Panc1 (cell line): ENCODE measurements at places on chromosomes 7 and 10.

GRCh38 chr7:42662862-42663261, 249.0 kb downstream of the C7orf25 start:
- DNase-seq, result no peak

DNA sequence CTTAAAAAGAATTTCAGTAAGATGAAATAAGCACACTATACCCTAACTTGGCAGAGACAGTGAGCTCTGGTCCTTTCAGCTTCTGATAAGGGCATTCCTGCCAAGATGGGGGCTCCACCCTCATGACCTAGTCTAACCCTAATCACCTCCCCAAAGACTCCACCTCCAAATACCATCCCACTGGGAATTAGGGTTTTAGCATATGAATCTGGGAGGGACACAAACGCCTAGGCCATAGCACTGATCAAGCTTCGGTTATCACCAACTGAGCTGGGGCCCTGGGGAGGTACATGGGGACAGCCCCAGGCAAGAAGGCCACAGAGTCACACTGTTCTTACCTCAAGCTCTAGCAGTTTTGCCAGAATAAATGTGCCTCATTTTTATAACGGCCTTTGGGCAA, 31.4 kb downstream of the PALS2 start:
- no peak for DNase-seq

DNA sequence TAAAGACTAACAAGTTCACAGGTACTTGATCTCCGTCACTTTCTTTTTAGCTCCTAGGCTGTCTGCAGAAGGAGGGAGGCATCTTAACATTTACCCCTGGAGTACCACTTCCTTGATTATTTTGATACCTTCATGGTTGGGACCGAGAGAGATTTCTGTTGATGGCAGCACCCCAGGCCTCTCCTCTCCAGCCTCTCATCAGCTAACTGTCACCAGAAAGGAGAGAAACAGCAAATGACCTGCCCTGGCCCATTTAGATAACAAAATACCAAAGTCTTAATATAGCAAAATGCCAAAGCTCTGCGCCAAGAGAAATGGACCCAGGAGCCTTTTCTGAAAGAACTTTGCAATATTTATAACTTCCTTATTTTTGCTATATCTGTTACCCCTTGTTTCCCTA, 30.0 kb upstream of the KLHL7 start:
- DNase-seq, result no peak

DNA sequence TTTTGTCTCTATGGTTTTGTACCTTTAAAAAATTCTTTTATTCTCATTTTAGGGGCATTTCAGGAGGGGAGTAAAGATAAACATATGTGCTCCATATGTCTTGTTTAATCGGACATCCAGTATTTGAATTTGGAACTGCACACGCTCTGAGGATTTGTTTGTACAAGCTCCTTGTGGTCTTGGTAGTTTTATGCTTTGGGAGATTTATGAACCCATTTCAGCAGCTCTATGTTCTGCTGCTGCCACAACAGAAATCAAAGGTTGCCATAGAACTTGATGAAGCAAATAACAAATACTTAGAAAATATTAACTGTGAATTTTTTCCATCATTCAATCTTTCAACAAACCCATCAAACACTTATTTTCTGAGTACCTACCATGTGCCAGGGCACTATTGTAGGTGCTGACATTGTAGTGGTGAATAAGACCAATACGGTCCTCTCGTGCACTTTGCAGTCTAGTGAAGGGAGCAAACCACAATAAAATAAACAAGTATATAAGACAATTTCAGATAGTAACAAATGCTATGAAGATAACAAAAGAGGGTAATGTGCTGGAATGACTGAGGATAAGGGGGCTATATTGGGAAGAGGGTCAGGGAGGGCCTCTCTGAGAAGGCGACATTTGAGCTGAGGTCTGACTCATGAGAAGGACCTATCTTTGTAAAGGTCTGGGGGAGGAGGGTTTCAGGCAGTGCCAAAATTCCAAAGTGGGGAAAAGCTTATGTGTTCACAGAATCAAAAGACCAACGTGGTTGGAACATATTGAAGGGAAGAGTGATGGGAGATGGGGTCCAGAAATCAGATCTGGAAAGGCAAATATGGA, 30.4 kb downstream of the MYPN start:
- no peak for DNase-seq

DNA sequence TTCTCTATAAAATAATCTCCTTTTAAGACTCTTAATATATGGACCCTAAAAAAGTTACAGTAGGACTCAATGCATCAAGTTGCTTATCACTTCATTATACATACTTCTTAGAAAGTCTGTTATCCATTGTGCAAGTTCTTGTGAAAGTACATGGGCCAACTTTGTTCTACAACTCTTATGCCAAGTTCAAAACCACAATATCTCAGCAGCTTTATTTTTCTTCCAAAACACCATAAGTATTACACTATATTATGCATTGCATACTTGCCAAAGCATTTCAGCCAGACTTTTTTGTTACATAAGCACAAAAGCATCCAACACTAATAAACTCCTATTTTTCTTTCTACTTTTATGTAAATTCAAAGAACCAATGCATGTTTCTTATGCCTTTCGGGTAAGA, 94.4 kb downstream of the AHR start:
- DNase-seq, result no peak

GRCh38 chr7:74483402-74484336, 30.0 kb downstream of the GTF2IRD1 start:
- no peak for DNase-seq

GRCh38 chr10:122632031-122632430, 67.6 kb downstream of the C10orf120 start:
- no peak for DNase-seq

DNA sequence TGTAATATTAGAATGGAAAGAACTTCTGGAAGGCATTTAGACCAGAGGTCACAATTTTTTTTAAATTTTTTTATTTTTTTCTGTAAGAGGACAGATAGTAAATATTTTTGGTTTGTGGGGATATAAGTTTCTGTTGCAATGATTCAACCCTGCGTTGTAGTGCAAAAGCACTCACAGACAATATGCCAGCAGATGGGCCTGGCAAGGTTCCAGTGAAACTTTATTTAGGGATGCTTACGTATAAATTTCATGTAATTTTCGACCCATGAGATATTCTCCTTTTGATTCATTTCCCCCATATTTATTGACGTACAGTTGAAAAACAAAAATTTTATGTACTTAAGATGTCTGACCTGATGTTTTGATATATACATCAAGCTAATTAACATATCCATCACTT, 72.8 kb upstream of the NMT2 start:
- DNase-seq, result no peak

GRCh38 chr10:69043931-69044531, 43.9 kb upstream of the SRGN start:
- no peak for DNase-seq

GRCh38 chr7:29369909-29370488, 175.4 kb downstream of the CHN2 start:
- no peak for DNase-seq

DNA sequence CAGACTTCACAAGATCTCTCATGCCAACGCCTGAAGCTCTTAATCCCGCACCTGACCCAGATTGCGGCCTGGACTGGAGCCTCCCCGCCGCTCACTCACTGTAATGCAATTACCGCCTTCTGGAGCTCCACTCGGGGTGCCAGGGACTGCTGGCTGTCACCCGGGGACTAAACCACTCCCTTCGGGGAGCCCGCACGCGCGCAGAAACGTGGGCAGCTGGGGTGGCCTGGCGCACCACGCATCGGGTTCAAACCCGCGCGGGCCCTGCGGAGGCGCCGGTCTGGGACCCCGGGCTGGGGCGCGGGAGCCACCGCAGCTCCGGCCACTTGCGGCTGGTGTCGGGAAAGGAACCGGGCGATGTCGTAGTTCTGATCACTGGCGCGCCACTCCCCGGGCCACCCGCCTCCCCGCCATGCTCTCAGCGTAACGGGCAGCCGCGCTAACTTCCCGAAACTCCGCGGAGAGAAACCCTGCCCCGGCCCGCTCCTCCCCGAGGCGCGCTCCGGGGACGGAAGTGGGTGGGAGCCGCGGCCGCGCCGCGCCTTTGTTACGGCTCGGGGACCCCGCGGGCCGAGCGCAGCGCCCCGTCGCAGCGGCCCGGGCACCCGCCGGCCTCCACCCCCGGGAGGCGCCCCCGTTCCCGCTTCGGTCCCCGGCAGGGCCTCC, 100.3 kb upstream of the SVIL start:
- no peak for DNase-seq

DNA sequence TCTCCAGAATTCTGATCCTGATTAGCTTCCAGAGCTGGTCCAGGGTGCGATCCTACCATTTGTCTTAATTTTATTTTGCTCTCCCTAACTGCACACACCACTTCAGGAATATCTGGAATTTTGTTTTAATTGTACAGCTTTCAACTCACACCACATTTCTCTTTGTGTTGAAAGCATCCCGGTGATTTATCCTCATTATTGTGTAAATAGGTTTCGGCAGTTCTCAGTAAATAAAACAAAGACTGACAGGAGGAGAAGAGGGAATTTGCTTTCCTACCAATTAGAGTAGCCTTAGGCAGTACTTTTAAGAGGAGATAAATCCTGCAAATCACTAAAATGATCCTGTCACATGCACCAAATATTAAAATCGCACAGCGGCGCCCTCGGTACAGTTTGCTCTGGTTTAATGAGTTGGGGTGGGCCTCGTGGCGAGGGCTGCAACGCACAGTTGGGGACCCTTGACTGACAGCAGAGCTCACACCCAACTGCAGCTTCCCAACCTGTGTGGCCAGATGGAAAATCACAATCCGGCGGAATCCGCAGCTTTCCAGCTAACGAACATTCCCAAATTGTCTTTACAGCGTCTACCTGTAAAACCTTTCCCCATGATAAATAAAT, 62.6 kb downstream of the EBF3 start:
- DNase-seq, result no peak

GRCh38 chr7:106640368-106641141, 20.4 kb downstream of the CCDC71L start:
- no peak for DNase-seq

- DNase-seq, result no peak
These were observed 23.4 kb downstream of the ZPBP start for GRCh38 chr7:50069613-50070012.

DNA sequence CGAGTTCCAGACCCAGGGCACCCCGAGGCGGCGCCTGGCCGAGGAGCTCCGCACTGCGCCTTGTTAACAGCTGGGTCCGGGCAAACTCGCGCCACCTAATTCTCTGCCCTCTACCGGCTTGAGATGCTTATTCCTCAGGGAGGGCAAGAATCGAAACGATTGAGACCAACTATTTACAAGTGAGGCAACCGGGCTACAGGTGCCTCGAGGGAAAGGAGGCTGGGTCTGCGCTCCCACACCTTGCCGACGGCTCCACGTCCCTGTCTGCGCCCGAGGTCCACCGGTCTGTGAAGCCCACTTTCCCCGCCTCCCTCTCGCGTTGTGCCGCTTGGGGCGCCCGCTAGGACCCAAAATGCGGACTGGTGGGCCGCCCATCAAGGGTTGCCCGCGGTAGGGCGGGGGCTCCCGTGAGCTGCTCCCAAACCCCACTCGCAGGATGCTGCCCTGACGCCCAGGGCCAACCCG, 527 bp downstream of the AKR1B1 start:
- no peak for DNase-seq

- DNase-seq, result no peak
These were observed 519.1 kb downstream of the INHBA start for GRCh38 chr7:41183741-41184140.

DNA sequence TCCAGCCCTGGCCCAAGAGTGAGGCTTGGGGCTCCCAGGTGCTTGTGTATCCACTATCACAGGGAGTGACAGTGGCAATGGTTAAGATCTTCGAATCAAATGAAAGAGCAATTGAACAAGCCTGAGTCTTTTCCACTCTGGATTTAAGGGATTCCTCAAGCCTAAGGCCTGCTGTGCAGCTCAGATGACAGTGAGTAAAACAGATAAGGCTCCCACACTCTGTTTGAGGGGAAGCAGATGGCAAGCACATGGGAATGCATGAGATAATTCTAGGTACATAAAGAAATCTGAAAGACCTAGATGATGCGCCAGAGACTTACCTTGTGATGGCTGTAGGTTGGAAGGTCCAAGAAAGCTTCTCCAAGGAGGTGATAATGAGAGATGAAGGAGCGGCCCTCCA, 95.0 kb downstream of the LRRC18 start:
- no peak for DNase-seq
